ENCODE measurements at places on chromosomes 13 and 19. TPM values are rescaled to one million over a fixed set of nuclear protein-coding genes. Genes with fewer than 3 reads are reported as not detected.

- no peak for DNase-seq
Measured at GRCh38 chr13:99756281-99756680, 215.3 kb downstream of the ZIC5 start.

DNA sequence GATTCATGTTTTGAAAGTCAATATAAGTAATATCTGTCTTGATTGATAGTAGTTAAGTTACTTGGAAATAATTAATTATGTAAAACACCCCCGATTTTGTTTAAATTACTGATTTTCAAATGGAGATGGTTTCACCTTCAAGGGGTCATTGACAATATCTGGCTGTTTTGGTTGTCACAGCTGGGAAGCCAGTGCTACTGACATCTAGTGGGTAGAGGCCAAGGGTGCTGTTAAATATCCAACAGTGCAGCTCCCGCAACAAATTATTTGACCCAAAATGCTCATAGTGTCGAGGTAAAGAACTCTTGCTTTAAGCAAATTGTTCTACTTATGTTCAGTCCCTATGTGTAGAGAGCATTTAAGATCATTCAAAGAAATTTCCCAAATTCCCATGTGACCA lies 50.6 kb upstream of the PCDH20 start:
- DNase-seq: no peak

- DNase-seq: no peak
Measured at GRCh38 chr13:49833402-49833801, 40.9 kb upstream of the KPNA3 start.

DNA sequence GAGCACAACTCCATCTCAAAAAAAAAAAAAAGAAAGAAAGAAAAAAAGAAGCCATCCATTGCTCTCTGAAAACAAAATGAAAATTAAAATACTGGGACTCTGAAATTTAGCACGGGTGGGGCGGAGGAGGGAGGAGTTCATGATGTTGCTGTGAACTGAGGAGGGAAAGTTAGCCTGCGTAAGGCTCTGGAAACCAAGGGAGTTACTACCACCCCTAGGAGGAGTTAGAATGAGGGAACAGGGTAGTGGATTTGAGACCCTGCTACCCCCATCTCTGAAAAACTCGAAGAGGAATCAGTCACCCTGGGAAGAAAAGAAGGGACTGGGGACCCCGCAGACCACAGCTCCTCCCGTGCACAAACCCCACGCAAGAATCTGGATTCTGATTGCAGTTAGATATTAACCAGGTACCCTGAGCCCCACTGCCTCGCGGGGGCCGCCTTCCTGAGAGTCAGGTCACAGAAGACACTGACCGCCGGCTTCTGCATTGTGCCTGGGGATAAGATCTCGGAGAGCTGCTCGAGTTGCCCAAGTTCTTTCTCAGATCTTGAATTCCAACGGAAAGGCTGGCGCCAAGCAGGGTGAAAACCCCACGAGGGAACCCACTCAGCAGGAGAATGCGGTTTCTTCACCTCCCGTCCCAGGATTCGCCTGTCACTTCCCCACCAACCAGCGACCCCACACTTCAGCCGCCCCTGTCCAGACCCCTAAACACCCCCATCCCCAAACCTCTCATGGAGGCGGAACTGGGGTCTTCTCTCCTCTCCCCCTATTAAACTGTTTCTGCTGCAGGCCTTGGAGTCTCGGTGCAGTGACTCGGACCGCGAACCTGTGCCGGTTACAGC lies 870 bp downstream of the ZNF442 start:
- peak; percentile 75 for DNase-seq

IZUMO1 gene
- 0.10 TPM for polyA plus RNA-seq
